ENCODE measurements at places on chromosomes 4 and X.

GRCh38 chr4:77581724-77582123, 23.9 kb upstream of the CXCL13 start:
- no peak for DNase-seq

DNA sequence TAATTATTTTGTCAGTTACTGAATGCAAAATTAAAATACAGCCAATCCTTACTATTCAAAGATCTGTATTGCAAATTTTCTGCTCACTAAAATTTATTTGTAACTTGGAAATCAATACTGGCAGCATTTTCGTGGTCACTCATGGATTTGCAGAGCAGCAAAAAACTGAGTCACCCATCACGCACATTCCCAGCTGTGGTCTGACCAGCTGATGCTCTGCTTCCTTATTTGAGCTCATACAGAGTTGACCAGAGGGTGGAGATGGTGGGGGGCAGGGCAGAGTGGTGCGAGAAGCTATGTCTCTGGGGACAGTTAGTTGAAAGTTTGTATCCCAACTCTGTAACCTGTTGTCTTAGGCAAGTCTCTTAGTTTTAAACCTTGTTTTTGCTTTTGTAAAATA, 214.8 kb downstream of the SPCS3 start:
- no peak for DNase-seq

DNA sequence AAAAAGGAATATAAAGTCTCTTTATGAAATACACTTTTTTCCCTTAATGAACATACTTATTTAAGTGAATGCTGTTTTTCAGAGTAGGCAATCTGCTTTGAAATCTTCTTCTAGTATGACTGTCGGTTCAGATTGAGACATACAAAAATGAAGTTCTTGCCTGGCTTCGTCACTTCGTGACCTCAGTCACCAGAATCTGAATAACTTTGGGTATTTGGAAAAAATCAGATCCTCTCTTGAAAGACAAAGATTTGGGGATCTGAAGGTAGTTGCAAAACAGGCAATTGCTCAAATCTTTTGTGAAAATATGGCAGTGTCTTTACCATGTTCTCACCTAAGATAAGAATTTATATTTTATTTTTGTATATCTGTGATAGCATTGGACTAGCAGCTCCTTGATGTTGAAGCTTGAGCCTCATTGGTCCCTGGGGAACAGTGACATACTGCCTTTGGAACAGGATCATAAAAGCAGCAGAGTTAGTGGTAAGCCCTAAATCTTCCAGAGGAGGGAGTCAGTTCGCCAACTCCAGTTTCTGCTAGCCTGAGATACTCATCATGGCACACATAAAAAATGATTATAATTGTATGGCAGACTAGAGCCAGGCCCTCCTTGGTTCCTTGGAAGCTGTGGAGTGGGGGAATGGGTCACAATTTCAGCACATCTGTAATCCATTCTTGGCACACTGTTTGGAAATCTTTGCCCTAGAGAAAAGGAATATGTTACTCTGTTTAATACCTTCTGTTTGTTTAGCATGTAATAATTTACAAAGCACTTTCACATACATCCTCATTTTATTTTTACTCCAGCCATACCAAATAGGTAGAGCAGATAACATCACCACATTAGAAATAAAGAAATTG, 5.0 kb downstream of the ARFIP1 start:
- DNase-seq, result no peak

DNA sequence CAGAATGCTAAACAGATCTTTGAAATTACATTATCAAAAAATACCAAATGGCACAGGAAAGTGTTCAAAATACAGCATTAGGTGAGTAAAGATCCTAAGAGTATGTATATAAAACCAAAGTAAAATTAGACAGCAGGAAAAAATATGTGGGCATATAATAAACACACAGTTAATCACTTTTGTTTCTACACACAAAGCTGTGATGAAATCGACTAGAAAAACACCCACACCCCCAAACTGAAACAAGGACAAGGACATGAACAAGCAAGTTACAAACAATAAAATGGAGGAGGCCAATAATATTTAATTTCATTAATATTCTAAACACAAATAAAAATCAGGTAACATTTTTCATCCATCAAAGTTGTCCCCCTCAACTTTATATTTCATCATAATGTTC, 143.2 kb downstream of the FRYL start:
- no peak for DNase-seq

- no peak for DNase-seq
These were observed 21.5 kb downstream of the RELL1 start for GRCh38 chr4:37664696-37665095.

DNA sequence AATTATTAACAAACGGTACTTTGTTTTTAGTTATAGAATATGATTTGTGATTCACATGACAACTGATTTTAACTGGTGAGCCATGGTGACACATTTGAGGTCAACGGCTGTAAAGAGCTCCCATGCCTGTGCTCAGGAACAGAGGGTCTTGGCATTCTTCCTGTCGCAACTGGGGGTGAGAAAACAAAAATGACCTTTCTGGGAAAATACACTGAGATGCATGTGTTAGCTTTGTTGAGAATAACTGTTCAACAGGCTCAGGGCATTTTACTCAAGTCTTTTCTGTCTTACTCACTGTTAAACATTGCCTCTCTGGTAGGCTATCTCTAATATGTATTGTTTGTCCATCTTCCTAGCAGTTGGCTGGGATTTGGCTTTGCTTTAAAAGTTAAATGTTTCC, 57.1 kb upstream of the HPGD start:
- no peak for DNase-seq

- DNase-seq, result no peak
These were observed 152.1 kb downstream of the FMR1NB start for GRCh38 chrX:148133105-148133725.

DNA sequence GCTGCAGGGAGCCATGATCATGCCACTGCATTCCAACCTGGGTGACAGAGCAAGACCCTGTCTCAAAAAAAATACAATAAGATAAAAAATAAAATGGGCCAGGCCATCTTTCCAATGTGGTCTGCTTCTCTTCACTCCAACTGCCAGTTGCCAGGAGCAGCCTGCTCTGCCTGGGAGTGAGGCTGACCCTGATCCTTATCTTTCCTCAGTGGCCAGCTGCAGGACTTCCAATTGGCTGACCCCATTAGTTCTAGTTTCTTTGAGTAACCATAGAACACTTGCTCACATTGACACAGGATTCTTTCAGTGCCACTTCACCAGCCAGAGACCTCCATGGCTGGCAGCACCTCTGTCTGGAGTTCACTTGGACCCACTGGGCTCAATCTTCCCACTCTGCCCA, 258.6 kb downstream of the MID1IP1 start:
- DNase-seq, result no peak

GRCh38 chr4:38804654-38805295, at the start of gene TLR1:
TLR1 (minus strand) TSS chr4:38804791; CDS start chr4:38798831, 5,960 bp downstream.
- DNase-seq, result no peak

DNA sequence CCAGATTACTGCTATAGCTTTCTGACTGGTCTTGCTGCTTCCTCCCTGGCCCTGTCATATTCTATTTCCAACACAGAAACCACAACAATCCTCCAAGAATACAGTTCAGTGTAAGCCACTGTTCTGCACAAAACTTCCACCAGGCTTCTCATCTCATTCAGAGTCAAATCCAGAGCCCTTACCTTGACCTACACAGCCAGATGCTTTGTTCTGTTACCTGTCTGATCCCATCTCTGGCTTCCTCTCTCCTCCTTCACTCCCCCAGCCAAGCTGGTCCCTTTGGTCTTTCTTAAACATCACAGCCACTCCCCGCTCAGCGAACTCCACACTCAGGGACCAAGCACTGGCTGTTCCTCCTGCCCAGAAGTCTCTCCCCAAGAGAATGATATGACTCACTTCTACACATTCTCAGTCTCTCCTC, 84.8 kb upstream of the BMP2K start:
- no peak for DNase-seq
